NCI-H2081 (cell line): ENCODE measurements at places on chromosomes 6 and 20.

- no peak for DNase-seq
Observed at GRCh38 chr6:112480553-112480952, 133.4 kb downstream of the RFPL4B start.

DNA sequence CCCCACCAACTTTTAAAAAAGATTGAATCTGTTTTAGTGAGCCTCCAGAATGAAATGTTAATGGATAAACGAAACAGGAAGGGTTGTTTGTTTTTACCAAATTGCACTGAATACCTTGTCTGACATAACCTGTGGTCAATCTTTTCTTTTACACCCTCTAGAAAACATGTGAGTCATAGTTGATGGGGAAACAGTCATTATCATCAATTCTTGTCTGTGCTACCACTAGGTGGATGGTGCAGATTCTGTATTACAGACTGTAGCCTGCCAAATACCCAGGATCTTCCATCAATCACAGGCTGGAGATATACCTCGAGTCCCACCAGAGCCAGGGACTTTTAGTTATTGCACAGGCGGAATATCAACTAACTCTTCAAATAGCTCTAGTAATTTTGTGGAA is 29.5 kb upstream of the PKIB start:
- no peak for DNase-seq

GRCh38 chr6:1963596-1963995 is 281.8 kb downstream of the GMDS start:
- DNase-seq, result no peak

DNA sequence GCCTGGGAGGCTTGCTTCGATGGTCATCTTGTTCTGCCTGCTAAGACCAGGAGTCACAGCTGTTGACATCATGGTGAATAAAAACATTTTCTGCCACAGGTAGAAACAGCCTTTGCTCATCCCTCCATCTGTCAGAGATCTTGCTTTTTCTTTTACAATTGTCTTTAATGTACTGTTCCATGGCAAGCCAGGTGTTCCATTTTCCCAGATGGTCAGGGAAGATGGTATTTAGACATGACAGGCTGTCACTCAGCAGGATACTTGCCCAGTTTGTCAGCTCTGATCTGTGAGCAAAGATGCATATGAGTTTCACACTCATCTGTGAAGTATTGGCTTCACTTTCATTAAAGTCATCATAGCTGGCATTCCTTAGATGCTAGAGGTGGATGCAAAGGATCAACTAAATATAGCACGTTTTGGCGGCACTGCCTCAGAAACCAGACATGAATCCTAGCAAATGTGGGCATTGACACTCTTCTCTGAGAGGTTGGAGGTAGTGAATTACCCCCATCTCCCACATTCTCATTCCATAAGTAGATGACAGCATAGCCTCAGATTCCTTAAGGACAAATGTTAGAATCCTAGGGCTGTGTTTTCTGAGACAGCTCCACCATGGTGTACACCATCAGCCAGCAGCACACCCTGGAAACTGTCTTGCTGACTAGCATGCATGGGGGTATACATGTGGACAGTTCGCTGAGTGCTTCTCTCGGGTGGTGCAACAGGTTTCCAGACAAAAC is 4.2 kb downstream of the SSTR4 start:
- DNase-seq, result no peak

DNA sequence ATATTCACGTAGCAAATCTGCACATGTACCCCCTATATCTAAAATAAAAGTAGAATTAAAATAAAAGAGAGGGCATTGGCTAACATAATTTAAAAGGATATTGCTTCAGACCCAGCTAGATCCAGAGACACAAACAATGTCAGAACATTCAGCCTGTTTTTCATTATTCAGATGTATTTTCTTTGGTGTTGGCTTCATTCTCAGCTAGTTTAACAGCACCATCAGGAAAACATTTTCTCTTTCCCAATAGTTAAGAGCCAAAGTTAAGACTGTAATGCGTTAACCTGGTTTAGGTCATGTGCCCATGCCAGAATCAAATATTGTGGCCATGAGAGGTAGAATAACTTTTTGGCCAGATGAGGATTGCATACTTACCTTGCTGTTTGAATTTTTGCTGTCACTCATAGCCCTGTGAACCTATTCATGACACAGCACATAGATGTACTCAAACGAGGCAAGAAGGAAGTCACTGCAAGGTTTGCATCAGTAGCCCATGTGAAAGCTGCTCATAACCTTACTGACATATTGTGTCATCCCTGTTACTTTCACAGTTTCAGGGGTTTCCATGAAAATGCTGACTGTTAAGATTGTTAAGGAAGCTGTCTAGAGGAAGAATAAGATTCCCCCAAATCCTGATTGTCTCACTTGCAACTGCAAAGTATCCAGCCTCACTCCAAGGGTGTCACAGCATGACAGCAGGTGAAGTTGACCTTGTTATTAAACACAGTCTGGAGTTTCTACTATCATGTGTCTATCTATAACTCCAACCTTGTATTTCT is 233.1 kb downstream of the PACRG start:
- no peak for DNase-seq

DNA sequence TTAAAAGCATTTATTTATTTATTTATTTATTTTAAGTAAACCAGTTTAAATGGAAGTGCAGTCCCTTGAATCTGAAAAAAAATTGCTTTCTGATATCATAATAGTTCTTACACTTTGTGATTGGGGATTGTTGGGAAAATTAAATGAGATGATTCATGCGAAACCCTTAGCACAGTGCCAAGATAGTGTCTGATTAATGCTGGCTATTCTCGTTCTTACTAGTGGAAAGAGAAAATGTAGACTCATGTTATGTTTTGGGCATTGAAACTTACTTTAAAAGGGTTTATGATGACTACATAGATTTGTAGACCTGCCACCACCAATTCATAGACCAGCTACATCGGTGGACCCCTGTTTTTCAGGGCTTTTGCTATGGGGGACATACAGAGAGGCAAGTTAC is 229.2 kb upstream of the ZFP64 start:
- DNase-seq, result no peak

- DNase-seq, result no peak
Observed at GRCh38 chr6:72382602-72383529, 239.0 kb upstream of the KCNQ5 start.

DNA sequence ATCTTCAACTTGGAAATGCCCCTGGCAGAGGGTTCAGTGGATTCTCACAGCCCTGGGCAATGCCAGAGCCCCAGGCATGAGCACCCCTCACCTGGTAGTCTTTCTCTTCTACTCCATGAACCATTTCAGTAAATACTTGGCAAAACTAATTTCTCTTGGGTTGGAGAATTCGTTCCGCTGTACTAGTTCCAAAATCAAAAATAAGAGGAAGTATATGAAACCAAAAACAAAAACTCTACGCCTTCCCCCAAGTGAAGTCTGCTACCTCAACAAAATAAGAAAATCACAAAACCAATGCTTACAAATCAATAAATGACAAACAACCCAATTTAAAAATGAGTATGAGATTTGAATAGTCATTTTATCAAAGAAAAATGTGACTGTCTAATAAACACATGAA is 12.6 kb downstream of the GFOD1 start:
- DNase-seq, result no peak

- no peak for DNase-seq
Observed at GRCh38 chr6:42562788-42563405, 932 bp upstream of the UBR2 start.

GRCh38 chr20:22350624-22351023 is 233.7 kb downstream of the FOXA2 start:
- DNase-seq, result no peak

- no peak for DNase-seq
Observed at GRCh38 chr6:46983007-46983411, 59.1 kb downstream of the ADGRF1 start.

DNA sequence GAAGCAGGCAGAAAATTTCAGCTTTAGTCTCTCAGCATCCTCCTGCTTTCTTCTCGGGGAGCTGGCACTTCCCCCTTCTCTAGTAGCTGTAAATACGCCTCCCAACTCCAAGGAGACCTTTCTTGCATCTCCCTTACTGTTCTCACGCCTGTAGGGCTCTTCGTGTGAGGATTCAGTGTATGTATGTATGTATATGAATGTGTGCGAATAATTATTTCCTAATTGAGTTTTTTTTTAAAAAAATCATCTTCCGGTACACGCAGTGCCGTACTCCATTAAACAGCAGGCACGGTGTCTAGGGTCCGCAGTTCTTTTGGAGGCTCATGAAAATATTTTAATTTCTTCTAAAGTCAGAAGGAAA is 85.4 kb downstream of the HFE start:
- peak; percentile 53 for DNase-seq

- DNase-seq, result no peak
Observed at GRCh38 chr20:7622399-7622961, 317.8 kb downstream of the HAO1 start.

DNA sequence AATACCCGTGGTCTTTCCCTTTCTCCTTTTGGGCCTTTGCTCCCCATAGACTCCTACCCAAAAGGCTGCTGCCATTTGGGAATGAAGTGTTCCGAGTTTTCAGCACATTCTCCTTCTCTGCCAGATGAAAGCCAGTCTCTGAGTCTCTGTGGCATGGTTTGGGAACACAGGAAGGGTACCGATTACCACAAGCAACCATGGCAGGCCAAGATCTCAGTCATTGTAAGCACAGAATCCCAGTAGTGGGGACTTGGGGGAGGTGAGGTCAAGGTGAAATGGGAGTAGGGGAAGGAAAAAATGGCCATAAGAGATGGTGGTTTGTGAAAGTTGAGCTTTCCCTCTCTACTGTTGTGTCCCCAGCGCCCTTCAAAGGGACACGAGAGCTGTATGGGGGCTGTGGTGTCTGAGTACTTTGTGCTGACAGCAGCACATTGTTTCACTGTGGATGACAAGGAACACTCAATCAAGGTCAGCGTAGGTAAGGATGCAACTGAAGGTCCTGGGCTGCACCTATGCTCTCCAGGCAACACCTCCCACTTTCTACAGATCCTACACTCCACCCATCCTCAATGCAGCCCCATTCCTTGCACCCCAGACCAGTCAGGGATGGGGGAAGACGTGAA is 4.1 kb downstream of the CFB start:
- DNase-seq, result no peak

DNA sequence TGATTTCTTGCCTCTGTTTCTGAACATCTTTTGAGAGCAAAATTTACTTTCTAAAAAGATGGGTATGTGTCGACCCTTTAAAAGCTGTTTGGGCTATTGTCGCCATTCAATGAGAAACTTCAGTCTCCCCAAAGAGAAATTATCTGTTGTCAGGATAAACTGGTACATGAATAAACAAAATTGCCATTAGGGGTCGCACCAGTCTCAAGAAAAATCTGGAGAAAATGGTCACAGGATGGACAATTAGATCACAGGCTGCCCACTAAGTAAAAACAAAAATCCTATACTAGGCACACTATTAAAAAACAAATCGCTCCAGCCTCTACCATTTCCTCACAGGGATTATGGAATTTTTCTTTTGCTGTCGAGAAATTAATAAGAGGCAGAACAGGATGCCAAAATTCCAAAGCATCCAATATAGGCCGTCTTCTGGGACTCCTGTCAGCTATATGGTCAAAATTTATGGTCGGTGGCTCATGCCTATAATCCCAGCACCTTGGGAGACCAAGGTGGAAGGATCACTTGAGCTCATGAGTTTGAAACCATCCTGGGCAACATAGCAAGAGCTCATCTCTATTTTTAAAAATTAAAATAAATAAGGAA is 5.5 kb upstream of the HLA-E start:
- DNase-seq, result peak; percentile 48

GRCh38 chr6:107763946-107764345 is 60.2 kb downstream of the SCML4 start:
- DNase-seq, result no peak

GRCh38 chr6:20605061-20605460 is 70.8 kb downstream of the CDKAL1 start:
- no peak for DNase-seq

GRCh38 chr20:52963131-52963530 is 9.0 kb upstream of the TSHZ2 start:
- DNase-seq, result no peak

- no peak for DNase-seq
Observed at GRCh38 chr6:19906171-19906570, 69.0 kb downstream of the ID4 start.

DNA sequence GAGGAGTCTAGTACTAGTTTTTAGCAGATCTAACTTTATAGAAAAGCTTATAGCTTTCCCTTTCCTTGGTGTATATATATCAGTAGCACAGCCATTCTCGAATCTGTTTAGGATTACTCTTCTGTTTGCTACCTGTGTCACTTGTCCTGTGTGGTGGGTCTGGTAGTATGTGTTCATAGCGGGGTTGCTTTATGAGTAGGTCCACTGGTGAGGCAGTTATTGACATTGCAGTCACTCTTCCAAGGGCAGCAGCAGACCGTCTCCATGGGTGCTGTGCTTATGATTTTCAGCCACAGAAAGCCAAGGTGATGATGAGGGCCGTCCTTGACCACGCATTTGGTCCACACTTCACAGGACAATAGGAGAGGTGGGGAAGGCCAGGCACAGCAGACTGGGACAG is 171.5 kb downstream of the CDKAL1 start:
- peak; percentile 33 for DNase-seq

DNA sequence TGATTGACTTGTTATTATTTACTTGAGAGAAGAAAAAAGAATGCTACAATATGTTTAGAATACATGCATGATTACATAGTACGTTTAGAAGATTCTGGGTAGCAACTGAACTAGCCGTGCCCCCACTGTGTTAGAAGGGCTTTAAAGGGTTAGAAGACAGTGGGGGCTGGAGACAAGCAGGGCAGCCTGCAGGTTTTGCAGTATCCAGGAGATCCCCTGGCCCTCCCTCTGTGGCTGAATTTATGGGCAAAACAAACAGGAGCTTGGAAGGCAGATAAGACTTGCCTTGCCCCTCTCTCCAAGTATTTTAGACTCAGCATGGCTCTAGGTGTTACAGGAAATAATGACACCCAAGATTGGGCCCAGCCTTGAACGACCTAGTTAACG is 179.2 kb downstream of the CLIC5 start:
- no peak for DNase-seq

- no peak for DNase-seq
Observed at GRCh38 chr20:21082584-21082983, 23.6 kb downstream of the LINC00237 start.

- DNase-seq, result no peak
Observed at GRCh38 chr6:4925580-4925979, 78.3 kb downstream of the RPP40 start.

- no peak for DNase-seq
Observed at GRCh38 chr6:27865850-27866356, 46.3 kb downstream of the OR2B2 start.

DNA sequence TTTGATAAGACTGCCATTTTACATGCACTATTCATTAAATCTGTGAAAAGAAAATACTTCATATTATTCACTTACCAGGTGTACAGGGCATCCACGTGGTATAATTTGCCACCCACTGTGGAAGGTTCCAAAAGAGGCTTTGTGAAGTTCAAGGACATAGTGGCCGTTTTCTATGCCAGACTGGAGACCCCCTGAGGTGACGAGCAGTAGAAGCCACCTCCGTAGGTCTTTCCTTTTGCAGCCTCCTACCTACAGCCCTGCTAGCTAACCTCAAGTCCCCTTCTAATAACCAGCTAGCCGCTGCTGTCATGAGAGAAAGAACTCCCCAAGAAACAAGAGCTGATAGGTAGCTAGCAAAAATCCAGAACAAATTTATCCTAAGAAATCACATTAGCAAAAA is 110.5 kb downstream of the ARHGAP18 start:
- peak; percentile 64 for DNase-seq

GRCh38 chr6:137248702-137249101 is 29.5 kb upstream of the IFNGR1 start:
- DNase-seq, result no peak
